ENCODE measurements at places on chromosomes 6 and 20. TPM values are rescaled to one million over a fixed set of nuclear protein-coding genes. Genes with fewer than 3 reads are reported as not detected.

DNA sequence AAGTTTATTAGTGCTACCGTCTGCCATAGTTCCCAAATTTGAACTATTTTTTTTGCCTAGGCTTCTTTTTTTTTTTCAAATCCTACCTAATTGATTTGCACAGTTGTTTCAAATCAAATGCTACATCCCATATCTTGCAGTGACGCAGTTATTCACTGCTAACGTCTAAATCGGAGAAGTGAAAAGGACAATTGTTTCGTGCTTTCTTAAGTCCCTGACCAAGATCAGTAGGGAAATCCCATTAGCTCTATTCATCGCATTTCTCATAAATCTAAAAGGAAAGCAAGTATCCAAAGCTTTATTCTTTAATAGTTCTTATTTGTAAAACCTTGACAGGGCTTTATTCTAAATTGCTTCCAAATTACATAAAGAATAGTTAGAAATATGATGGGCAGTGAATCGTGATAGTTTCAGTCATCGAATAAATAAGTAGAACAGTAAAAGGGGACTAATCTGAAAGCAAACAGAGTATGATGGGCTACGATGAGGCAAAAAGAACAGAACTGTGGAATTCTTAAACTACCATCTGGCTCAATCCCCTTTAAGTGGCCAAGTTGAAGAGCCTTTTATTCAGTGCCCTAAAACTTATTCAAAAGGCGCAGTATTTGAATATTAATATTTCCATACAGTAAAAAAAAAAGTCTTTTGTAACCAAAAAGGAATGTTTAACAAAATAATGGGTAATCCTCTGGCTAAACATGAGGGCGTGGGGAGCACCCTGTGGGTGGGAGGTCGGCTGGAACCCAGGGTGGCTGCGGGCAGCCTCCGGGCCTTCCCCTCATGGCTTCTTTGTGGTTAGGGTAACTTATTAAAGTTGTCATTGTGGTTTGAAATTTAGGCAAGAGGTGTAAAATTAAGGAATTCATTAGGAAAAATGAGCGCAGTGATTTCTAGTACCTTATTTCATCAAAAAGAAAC, 3.0 kb upstream of the ARID1B start:
- no peak for DNase-seq

The GABRR2 gene
- 0.44 TPM for total RNA-seq

DNA sequence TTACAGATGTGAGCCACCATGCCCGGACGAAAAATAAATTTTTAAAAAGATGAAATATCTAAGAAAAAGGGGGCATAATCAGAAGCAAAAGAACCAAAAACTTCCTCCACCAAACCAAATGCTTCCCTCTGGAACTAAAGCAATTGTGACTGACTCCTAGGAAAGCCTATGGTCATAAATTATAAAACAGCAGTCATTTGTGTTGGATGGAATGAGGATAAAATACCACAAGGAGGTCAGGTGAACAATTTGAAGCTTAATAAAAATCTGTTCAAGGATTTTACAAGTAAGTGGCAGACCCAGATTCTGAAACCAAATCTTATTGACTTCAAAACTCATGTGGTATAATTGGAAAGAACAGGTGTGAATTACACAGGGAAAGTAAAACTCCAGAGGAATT, 114.5 kb downstream of the KIF13A start:
- DNase-seq: no peak

The BFSP1 gene
- 0.57 TPM for total RNA-seq

DNA sequence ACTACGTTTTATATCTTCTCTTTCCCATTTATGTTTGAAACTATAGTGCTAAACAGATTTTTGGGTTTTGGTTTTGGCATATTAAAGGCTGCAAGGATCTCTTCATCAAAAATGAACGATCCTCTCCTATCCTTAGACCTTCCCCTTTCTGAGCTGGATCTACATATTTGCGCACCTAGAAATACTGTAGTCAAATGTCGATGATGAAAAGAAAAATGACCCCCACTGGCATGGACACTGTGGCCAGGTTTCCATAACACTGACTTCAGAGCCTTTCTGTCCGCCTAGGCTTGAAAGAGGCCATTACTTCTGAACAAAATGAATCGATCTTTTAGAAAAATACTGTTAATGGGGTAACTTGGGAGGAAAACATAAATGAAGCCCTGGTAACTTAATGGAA, 5.8 kb downstream of the FLRT3 start:
- DNase-seq: no peak

GRCh38 chr6:130587778-130588520, 222.1 kb downstream of the TMEM200A start:
- no peak for DNase-seq

The KIF6 gene
- total RNA-seq: not detected

DNA sequence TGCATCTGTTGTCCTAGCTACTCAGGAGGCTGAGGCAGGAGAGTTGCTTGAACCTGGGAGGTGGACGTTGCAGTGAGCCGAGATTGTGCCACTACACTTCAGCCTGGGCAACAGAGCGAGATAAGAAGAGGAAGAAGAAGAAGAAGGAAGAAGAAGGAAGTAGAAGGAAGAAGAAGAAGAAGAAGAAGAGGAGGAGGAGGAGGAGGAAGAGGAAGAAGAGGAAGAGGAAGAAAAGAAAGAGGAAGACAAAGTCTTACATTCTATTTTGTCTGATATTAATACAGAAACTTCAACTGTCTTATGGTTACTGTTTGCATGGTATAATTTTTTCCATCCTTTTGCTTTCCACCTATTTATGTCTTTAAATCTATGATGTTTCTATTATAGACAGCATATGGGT, 7.2 kb upstream of the NELFCD start:
- no peak for DNase-seq

DNA sequence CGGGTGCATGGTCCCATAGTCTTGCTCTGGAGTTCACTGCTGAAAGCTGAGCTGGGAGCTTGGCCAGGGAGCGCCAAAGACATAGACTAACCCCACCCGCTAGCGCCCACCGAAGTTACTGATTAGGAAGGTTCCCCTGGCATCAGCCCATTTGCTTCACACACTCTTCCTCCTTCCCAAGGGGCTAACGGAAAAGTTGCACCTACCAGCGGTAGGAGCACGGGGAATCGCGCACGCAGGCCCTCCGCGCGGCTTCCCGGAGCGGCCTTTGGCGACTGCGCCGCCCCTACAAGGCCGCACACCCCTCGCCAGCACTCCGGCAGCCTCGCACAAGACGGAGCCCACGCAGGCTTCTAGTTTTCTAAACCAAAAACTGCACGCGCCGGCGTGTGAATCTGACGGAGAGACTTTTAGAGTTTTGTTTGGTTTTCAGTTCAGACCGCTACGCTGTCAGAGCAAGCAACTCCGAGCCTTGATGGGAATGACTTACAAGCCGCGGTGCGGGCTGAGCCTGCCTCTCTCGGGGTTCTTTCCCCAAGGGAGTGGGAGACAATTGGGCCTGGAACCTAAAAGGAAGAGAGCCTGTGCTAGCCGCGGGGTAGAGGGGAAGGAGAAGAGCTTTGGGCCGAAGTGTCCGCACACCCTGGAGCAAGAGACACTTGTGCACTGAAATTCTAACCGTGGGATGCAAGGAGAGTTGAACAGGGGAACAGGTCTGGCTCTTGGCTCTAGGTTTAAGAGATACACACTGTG, 891 bp upstream of the POU3F2 start:
- no peak for DNase-seq

- no peak for DNase-seq
Measured at GRCh38 chr6:106372838-106373501, 12.5 kb downstream of the CRYBG1 start.

The TMEM244 gene
- not detected for total RNA-seq

The GRM4 gene
- 0.07 TPM for total RNA-seq
